ENCODE measurements at places on chromosomes 5 and 9.

GRCh38 chr9:1639166-1639565, 376.0 kb upstream of the SMARCA2 start:
- no peak for DNase-seq

DNA sequence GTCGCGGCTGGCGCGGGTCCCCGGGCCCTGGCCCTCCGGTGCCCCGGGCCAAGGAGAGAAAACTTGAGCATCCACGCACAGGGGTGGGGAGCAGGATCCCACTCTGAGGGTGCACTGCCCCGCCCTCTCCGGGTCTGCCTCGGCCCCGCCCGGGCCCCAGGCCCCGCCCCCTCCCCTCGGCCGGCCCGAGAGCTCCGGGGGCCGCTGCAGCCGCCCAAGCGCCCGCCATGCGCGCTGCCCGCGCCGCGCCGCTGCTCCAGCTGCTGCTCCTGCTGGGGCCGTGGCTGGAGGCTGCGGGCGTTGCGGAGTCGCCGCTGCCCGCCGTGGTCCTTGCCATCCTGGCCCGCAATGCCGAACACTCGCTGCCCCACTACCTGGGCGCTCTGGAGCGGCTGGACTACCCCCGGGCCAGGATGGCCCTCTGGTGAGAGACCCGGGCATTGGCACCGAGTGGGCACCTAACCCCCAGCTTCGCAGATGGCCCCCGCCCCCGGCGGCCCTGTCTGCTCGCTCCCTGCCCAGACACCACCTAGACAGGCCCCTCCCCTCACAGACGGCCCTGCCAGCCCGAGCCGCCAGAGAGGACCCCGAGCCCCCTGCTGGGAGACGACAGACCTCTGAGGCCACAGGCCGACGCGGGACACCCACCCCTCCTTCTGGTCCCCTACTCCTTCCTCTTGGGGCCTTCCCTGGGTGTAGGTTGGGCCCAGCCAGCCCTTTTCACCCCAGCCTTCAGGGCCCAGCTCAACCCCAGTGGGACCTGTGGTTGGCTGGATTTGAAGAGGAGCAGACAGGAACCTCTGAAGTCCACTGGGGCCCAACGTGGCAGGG, at the start of gene CERCAM:
TSS of gene CERCAM (plus strand) at position 207 of the 831 bp plus-strand sequence. CDS start at position 228, 21 bp downstream.
- DNase-seq: peak; percentile 67

DNA sequence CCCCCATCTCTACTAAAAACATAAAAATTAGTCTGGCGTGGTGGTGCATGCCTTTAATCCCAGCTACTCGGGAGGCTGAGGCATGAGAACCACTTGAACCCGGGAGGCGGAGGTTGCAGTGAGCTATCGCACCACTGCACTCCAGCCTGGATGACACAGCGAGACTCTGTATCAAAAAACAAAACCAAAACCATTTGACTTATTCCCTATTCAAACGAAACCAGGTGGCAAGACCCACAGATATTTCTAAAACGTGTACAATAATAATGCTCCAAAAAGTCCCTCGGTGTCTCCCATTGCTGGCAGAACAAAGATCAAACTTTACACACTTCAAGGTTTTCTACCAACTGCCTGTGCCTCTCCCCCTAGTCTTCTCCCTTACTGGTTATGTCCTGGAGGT, 29.8 kb downstream of the HMGCR start:
- DNase-seq: no peak

GRCh38 chr9:108860354-108860753, 1.7 kb upstream of the ACTL7A start:
- no peak for DNase-seq

DNA sequence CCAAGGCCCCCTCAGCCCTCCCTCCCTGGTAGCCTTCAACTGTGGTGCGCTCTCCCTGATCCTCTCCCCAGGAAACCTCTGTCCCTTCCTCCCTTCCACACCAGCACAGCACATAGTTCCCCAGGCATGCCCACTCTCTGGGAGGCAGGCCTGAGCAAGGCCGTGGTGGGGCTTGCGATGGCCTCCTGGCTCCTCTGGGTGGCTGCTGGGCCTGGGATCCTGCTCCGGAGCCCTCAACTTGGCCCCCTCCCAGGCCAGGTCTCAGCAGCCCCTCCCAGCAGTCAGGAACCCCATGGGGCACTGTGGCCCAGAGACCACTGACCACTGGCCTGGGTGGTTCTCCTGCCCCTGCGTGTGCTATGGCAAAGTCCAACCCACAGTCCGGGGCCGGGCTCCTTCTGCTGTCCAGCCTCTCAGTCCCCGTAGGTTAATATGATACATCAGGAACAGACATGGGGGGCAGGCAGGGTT, 125.8 kb downstream of the ZNF354C start:
- DNase-seq: no peak

- no peak for DNase-seq
These were observed 889.7 kb downstream of the CDH9 start for GRCh38 chr5:26148569-26149107.

GRCh38 chr9:127943731-127944144, 6.1 kb upstream of the DPM2 start:
- peak; percentile 91 for DNase-seq

- DNase-seq: no peak
These were observed 365.0 kb upstream of the CDH9 start for GRCh38 chr5:27403243-27403882.

- DNase-seq: no peak
These were observed 1.7 kb upstream of the TSLP start for GRCh38 chr5:111069839-111070238.

Data from stimulated activated CD4-positive, alpha-beta T cell treated with anti-CD3 and anti-CD28 coated beads, Interleukin-15, amount 100 ng/mL, for 24 hours (primary cell).